Right ventricle myocardium superior (tissue), 1 donor: ENCODE measurements at places on chromosomes 1 and 21. TPM values are rescaled to one million over a fixed set of nuclear protein-coding genes. Genes with fewer than 3 reads are reported as not detected.

The BEND5 gene
- 5.0 TPM for total RNA-seq

The GNAT2 gene
- not detected for total RNA-seq

The SPRR2A gene
- not detected for total RNA-seq

The ADAMTSL4 gene
- 64.4 TPM for total RNA-seq

The CEP350 gene
- 27.2 TPM for total RNA-seq

The TLR5 gene
- 3.0 TPM for total RNA-seq
